ENCODE measurements at places on chromosomes 5 and 9. TPM values are rescaled to one million over a fixed set of nuclear protein-coding genes. Genes with fewer than 3 reads are reported as not detected.

Gene DIMT1
- 5.2 TPM for total RNA-seq

Gene RALGPS1
- total RNA-seq: 144 TPM

Gene FOXE1
- not detected for total RNA-seq

Gene CRHBP
- total RNA-seq: not detected

Gene PRUNE2
- 37.8 TPM for total RNA-seq

Gene BHMT
- total RNA-seq: not detected

Gene CD274
- total RNA-seq: 2.3 TPM

Gene PHF24
- not detected for total RNA-seq

All from Peyer's patch (tissue), 4 donors.